ENCODE measurements at places on chromosomes 4 and X.
A peak's percentile ranks its signal among the peaks of the same experiment; 100 is the strongest.

GRCh38 chr4:26931451-26931850 is 70.8 kb downstream of the STIM2 start:
- DNase-seq = no peak

DNA sequence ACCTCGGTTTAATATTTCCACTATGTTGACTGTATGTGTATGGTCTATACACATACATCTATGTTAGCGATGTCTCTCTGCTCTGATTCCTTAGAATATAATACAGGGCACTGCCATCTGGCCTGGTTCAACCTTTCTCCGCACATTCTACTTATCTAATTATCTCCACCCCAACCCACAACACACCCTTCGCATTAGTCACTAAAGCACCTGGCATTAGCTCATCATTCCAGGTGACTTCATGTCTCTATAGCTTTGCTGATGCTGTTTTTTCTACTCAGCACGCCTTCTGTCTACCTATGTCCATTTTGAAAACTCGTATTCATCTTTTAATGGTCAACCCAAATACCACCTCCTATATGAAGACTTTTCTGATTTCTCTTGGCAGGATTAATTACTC is 425.2 kb upstream of the RASGEF1B start:
- DNase-seq = no peak

GRCh38 chr4:145098675-145099037 is 545 bp downstream of the ABCE1 start:
- no peak for DNase-seq

GRCh38 chrX:40142417-40142816 is 44.7 kb upstream of the BCOR start:
- no peak for DNase-seq

DNA sequence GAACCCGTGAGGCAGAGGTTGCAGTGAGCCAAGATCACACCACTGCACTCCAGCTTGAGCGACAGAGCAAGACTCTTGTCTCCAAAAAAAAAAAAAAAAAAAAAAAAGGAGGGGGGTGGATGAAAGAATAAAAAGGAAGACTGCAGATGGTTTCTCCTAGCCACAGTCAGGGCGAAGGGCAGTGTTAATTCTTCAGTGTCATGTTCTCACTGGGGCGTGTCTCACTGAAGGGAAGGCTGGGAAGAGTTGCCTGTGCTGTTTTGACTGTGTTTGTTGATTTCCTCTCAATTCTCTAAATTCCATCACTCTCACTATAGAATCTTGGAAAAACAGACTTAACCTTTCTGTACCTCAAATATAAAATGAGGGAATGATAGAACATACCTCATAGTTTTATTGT is 71.6 kb upstream of the DHX15 start:
- no peak for DNase-seq

GRCh38 chr4:91319556-91320268 is 984.1 kb upstream of the GRID2 start:
- DNase-seq = no peak

DNA sequence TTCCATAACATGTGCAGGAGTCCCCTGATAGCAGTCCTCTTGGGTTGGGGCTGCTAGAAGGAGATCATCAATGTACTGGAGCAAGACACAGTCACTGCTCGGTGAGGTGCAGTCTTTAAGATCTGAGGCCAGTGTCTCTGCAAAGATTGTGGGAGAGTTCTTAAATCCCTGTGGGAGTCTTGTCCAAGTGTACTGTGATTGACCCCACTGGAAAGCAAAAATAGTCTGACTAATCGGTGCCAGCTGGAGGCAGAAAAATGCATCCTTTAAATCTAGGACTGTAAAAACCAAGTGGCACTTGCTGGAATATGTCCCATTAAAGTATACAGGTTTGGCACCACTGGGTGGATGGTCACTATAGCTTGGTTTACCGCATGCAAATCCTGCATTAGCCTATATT is 31.1 kb downstream of the SULT1E1 start:
- DNase-seq = no peak

DNA sequence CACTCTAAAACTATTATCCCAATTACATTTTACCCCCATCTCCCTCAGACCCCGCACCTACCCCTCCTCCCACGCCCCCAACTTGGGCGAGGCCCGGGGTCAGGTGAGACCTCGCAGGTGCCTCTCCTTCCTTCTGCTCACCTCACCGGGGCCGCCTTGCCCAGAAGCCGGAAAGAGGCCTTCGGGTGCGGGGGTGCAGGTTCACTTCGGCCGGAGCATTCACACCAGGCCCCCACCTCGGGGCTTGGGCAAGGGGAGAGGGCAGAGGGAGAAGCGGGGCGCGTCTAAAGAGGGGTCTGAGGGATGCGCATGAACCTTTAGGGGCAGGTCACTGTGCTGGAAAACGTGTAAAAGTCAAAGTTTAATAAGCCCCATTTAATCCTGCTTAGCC is 427 bp downstream of the ZNF182 start:
- DNase-seq = peak; percentile 9

GRCh38 chr4:6199422-6199921 is 877 bp downstream of the JAKMIP1 start:
- no peak for DNase-seq

- DNase-seq = no peak
Observed at GRCh38 chr4:23456864-23457263, 433.0 kb downstream of the PPARGC1A start.

GRCh38 chr4:11299016-11299415 is 129.7 kb downstream of the HS3ST1 start:
- no peak for DNase-seq

- no peak for DNase-seq
Observed at GRCh38 chrX:97332963-97333362, 449.3 kb downstream of the RPA4 start.

GRCh38 chr4:112860830-112861690 is 188.4 kb upstream of the ANK2 start:
- DNase-seq = no peak

DNA sequence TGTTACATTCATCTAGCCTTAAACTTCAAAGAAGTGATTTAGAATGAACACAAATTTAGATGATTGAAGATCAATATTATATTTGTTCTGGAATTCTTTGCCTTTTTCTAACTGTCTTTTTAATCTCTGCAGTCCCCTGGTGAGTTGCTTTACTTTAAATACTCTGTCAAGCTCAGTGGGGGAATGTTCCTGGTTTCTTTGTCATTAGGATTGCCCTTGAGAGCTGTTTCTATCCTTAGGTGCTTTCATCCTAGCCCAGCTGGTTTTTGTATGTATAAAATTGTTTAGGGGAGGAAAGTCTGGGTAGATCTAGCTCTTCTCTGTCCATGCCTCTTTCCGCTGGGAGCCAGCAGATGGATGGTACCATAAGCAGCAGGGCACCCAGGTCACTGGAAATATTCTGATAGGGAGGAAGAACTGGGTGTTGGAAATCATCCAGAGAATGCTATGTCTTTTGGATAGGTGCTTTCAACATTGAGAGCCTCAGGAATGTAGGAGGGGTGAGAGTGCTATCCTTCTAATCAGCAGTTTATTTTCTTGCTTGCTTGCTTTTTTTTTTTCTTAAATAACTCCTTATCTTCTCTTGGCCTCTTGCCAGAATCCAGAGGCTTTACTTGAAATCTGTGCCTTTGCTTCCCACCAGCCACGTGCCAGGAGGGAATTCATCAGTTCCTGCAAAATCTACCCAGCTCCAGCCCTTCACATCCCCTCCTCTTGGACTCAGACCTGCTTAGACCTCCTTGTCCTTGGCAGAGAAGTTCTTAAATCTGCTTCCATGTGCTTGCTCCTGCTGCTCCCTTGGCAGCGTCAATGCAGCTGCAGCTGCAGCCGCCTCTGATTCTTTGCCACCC is 215.3 kb upstream of the ANXA3 start:
- no peak for DNase-seq

DNA sequence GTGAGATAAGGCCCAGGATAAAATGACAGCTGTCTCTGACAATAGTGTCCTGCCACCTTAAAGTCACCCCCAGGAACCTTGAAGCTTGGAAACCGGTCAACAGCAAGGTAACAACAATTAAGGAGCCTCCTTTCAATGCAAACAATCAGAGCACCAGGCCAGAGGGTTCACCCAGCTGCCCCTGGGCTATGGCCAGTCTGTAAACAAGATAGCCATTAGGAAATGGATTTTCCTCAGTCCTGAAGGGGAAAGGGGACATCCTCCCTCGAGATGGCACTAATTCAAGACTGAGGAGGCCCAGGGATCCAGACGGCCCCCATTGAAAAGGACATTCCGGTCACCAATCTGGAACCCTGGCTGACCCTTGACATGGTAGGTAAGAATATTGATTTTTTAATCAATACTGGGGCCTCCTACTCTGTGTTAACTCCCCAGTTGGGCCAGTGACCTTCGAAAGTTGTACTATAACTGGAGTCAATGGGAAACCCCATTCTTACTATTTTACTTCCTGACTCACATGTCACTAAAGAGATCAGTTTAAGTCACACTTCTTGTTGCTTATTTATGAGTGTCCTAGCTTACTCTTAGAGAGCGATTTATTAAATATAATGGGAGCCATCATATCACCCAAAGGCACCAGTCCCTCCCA is 61.7 kb upstream of the CT45A1 start:
- no peak for DNase-seq

- no peak for DNase-seq
Observed at GRCh38 chr4:114015444-114015899, 36.0 kb upstream of the ARSJ start.

DNA sequence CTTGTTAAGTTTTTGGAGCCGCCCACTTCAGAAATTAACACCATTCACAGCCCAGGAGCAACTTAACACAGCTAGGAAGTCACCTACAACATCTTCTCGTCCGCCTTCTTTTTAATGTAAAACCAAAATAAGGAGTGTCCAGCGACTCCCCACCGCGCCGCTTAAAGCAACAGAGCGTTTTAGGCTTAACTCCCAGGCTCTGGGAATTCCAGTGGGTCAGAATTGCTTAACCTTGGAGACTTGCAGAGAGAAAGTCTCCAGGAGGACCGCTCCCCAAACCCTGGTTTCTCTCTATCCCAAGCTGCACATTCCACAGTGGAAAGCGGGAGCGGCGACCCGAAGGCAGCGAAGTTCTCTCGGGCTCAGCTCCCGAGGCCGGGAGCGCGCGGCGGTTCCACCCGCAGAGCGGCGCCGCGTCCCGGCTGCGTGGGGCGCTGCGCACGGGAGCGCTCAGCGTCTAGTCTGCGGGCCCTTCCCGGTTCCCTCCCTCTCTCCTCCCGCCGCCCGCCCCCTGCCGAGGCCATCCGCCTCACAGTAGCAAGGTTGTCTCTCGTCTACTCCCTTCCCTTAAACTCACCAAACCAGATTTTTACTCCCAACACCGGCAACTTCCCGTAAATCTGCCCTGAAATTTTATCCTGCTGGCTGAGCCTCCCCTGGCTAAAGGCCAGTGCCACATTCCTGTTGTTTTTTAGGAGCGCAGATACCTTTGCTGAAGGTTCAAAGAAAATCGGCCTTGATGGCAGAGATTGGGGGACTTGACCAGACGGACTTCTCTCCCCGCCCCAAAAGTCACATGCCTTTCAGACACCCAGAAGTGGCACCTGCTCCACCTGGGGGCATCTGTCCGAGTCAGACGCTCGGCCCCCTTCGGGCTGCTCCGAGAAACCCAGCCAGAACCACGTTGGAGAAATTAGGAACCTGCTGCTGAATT is at the start of gene RBM47:
RBM47 (minus strand) TSS at position 464 of the 934 bp plus-strand sequence. CDS start 190,971 bp downstream, outside the sequence.
- no peak for DNase-seq

DNA sequence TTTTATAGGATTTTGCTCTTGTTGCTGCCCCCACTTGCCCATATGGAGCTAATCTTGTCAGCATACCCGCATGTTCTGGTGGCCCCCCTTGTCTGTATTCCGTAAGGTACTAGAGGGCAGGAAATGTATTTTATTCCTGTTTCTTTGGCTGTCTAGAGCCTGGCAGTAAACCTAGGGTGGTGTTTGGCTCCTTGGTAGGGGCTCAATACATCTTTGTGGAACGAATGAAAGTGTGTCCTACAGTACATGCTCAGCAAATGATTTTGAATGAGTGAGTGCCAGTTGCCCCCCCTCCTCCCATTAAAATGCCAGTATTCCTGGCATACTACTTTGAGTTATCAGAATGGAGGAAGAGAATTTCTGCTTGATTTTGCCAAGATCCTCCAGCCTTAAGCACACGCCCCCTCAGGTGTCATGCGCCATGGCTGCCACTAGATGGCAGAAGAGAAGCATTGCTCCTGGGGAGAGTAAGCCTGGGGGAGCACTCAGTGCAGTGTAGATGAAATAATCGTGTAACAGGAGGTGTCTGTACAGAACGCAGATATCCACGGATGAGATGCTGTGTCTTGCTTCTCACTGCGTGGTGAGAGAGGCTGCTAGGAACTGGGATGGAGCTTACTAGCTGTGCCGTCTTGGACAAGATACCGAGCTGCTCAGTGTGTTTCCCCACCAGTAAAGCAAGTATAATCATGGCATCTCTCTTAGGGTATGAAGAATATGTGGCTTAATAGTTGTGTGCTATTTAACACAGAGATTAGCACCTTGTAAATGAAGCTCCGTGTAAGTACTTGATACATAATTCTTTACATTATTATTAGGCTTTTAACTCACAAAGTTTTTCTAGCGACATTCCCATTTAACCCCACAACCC is 17.2 kb upstream of the RNF212 start:
- peak; percentile 66 for DNase-seq

DNA sequence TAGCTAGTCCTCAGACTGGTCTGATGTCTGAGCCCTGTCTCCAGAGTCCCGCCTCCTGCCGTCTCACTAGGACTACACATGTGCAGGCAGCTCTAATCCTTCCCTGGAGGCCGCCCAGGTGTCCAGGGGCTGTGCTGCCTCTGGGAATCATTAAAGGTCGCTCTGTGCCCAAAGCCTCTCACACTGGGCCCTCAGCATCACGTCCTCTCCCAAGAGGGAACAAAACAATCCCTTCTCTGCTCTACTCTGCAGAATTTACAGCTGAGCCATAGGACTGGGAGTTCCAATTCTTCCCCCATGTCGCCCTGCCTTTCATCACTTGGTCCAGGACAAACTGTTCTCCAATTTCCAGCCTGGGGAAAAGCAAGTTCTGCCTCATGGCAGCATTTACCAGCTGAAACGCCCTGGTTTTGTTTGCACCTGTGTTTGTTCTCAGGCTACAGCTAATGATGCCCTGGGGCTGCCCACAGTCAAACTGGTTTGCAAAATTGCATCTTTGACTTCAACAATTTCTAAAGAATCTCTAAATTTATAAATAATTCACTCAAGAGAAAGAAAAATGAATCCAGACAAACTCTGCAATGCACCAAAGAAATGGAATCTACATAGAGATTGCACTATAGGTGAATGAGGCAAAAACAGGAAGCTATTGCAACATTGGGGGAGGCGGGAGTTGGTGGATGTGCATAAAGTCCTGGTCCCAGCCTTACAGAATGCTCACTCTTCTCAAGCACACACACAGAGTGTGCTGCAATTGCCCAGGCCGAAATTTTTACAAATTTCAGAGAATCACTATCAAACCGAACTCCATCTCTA is 7.2 kb upstream of the MRFAP1 start:
- no peak for DNase-seq

DNA sequence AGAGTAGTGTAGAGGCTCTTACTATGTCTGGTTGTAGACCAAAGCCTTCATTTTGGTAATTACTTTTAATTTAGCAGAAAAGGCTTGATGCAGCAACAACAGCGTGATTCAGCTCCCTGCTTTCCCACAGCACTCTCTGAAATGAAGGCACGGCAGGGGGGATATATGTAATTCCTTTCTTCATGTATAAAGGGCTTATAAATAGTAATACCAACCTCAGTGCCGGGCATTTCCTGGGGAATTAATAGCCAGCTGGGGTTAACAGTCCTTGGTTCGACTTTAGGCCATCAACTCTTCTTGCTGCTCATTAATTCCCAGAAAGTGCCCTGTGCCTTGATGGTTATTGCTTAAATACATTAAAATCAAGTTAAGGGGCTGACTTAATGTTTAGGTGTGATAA is 669.0 kb downstream of the ZNF674 start:
- DNase-seq = no peak

GRCh38 chr4:185039508-185040273 is 21.4 kb downstream of the HELT start:
- DNase-seq = peak; percentile 59
